ENCODE measurements at places on chromosomes 11 and 22.
A peak's percentile ranks its signal among the peaks of the same experiment; 100 is the strongest.

- no peak for DNase-seq
Observed at GRCh38 chr11:35177370-35177769, 38.4 kb downstream of the CD44 start.

DNA sequence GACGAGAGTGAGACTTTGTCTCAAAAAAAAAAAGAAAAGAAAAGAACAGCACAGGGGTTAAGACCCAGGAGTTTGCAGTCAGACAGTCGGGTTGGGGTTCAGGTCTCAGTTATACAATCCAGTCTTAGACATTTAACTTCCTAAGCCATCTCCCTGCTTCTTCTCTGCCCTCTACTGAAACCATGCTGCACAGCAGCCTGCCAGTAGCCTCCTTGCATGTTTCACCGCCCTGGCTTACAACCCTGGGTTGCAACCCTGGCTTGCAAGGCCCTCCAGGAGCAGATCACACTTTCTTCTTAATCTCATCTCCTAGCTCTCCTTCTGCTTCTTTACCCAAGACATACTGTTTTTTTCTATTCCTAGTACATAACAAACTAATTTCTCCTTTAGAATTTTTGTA is 5.9 kb upstream of the B3GAT3 start:
- DNase-seq: no peak

GRCh38 chr11:76859708-76860227 is 950 bp upstream of the ACER3 start:
- no peak for DNase-seq

DNA sequence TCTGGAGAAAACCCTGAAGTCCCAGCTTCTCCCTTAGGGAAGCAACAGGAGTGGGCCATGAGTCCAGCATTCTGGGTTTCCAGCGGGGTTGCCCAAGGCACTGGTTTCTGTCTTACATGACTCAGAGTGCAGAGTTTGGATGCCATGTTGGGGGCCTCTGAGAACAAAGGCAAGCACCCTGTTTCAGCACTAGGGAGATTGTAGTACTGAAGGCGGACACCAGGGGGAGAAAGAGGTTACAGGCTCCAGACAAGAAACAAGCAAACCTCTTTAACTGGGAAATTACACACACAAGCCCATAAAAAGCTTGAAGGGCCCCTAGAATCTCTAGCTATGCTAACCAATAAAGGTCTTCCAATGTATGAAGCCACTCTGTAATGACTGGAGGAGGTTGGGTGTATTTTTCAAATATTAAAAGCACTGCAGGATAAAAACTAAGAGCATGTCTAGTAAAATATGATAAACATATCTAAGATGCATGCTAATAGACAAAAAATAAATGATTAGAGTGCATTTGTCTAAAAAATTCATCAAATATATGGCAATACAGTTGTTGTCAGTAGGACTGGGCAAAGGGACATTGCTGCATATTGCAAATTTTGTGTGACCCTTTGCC is 7.1 kb downstream of the MS4A6E start:
- no peak for DNase-seq

GRCh38 chr11:34182425-34182824 is 77.0 kb downstream of the NAT10 start:
- DNase-seq: no peak

GRCh38 chr11:95349345-95349942 is 118.4 kb upstream of the SESN3 start:
- DNase-seq: no peak

DNA sequence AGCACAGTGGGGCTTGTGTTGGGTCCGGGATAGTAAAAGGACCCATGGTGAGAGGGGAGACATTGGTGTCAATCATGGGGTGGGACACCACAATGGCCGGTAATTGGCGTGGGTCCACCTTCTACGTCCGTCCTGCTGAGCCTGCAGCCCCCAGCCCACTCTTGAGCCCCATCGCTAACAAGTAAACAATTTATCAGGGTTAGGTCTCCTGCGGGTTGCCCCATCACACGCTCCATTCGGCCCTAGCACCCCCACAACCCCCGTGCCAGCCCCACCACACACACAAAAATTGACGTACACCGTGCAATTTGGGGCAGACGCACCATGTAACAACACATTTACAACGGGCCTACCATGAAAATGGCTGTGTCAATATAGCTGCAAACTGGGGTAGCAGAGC is 86.5 kb upstream of the HTATIP2 start:
- no peak for DNase-seq

DNA sequence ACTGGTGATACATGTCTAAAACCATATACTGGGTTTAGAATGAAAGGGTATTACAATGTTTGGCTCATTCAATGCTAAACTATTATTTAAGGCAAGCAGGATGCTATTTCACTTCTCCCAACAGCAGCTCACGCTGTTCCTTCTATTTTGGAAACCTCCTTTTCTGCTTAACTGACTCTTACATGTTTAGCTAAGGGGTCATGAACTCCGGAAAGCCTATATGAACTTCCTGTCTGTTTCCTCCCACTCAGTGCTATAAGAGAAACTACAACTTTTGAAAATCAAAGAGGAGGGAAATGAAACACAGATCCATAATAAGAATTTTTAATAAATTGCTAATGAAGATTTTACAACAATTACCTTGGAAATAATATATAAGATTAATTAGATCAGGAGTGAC is 30.9 kb downstream of the SLC36A4 start:
- DNase-seq: no peak

DNA sequence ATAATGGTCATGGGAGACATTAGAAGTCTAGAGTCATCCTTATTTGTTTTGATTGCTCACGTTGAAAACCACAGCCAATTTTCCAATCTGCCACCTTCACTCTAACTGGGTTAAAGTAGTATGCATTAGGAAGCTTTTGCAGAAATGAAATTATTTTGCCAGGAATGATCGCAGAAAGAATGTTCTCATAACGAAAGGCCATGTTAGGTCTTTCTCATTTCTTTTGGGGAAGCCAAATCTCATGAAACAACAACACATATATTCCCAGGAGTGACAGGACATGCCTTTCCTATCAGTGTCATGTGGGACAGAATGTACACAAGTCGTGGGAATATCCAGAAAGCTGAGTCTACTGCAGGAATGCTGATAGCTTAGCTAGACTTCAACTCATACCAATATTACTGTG is 386.3 kb downstream of the AASDHPPT start:
- DNase-seq: no peak

- DNase-seq: no peak
Observed at GRCh38 chr11:11805228-11805627, 36.5 kb upstream of the USP47 start.

GRCh38 chr11:92692826-92693546 is 276.5 kb upstream of the MTNR1B start:
- no peak for DNase-seq

- no peak for DNase-seq
Observed at GRCh38 chr11:46049325-46049897, 71.8 kb downstream of the PHF21A start.

GRCh38 chr11:99505316-99505715 is 484.6 kb downstream of the CNTN5 start:
- no peak for DNase-seq

- DNase-seq: no peak
Observed at GRCh38 chr22:38068641-38069371, 11.6 kb downstream of the PICK1 start.

GRCh38 chr11:124041254-124041653 is at the start of gene OR10G7:
TSS of gene OR10G7 (minus strand) at chr11:124041325. CDS start at chr11:124039001, 2,324 bp downstream.
- DNase-seq: no peak

DNA sequence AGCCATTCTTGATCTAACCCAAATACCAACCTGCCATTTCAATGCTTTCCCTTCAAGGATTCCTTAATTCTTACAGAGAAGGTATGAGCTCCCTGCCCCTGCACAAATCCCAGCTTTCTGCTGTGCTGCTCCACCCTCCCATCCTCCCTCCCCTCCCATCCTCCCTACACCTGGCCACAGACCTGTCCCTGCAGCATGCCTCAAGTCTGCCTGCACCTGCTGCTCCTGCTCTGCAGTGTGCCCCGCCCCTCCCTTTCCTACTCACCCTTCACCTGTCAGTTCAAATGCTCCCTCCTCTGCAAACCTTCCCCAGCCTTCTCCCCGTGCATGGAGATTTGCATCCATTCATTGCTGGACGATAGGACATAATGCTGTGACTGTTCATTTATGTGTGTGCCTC is 139.9 kb upstream of the NARS2 start:
- no peak for DNase-seq

- DNase-seq: no peak
Observed at GRCh38 chr11:99773646-99774045, 752.9 kb downstream of the CNTN5 start.

DNA sequence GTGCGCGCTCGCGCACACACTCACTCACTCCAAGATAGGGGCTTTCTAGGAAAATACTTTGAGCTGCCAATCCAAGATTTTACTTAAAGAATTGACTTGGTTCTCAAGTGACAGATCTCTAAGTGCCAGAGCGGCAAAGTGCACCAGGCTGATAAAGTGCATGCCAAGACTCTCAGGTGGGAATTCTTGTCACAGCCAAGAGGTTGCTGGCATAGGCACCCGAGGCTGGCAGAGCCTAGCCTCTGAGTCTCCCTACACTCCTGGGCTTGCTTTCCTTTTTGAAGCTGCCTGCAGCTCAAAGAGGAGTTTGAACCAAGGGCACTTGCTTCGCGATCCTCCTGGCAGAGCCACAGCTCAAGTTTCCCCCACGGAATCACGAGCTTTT is 2.5 kb upstream of the ADM start:
- DNase-seq: no peak

DNA sequence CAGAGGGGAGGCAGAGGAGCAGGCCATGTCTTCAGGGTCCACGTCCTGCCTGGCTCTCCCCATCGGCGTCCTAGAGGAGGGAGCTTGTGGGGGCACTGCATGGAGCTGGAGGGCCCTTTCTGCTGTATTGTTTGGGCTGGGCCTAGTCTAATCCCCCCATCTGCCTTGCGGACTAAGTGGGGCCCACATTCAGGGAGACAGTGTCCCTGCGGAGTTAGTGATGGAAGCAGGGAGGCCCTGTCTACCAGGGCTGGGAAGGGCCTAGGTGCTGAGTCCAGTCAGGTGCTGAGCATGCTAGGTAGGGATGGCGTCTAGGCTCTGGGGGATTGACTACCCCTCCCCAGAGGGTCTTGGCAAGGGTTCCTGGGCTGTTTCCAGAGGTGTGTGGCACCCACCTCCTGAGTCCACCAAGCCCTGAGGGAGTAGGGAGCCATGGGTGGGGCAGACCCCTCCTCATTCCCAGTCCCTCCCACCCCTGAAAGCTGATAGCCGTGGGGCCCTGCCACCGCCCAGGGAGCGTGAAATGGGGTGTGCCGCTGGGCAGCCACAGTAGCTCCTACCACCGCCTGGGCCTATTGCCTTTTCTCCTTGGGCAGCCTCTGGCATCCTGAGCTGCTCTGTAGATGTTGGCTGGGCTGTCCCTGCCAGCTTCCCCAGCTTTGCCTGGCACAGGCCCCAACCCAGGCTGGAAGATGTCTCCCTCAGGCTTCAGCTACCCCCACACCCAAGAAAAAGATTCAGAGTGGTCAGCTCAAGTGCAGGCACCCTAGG is 1.9 kb upstream of the POLD4 start:
- DNase-seq: no peak

DNA sequence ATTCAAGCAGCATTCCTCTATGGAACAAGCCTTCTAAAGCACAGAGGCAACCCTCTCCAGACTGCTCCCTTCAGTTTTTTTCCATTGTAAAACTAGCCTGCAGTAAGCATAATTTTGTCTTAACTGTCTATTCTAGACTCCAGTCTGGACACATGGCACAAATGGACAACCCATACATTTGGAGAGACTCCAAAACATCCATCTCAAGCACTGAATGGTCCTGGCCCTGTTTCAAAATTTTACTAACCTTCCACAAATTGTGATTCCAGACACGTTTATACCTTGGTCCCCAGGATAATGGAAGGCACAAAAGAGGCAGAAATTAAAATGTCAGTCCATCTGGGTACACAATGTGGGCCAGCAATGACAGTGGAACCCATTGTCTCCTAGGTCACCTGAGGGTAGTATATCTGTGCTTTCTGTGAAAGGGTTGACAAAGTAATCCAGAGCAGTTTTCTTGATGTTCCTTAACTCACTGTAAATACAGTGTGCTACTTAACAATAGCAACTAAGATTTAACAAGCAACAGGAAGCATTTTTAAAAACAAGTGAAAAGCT is 16.2 kb upstream of the SESN3 start:
- no peak for DNase-seq

DNA sequence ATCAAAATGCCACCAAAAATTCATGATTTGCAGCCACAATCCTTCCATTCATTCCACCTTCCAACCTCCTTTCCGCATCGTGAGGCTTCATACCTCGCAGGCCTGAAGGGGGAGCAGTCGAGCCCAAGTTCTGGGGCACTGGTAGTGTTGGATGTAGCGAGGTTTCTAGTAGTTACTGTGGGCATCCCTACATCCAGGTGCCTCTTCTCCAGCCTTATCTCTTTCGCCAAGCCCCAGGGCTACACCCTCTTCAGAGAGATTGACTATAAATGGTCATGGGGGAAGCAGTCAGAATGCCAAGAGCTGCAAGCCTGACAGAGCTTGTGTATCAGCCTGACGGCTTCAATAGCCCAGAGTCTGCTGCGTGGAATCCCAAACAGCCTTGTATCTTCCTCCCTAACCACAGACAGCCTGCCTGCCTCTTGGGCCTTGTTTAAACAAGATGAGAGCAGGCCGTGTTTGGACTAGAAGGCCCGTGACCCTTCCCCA is 28.9 kb downstream of the CLMP start:
- DNase-seq: no peak

DNA sequence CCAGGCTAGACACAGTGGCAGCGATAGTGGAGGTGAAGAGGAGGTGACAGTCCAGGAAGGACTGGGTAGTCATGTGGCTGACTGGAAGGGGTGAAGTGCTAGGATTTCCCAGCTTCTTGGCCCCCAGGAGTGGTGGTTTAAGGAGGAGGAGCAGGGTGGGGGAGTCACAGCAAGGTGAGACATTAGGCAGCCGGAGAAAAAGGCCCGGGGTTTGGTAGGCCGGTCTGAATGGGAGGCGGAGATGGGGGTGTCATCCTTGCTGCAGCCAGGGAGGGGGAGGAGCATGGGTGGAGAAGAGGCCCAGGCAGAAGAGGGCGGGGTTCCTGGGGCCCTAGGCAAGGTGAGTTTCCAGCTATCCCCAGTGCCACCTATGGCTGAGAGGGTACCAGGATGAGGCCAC is 6.1 kb downstream of the SIPA1 start:
- no peak for DNase-seq

DNA sequence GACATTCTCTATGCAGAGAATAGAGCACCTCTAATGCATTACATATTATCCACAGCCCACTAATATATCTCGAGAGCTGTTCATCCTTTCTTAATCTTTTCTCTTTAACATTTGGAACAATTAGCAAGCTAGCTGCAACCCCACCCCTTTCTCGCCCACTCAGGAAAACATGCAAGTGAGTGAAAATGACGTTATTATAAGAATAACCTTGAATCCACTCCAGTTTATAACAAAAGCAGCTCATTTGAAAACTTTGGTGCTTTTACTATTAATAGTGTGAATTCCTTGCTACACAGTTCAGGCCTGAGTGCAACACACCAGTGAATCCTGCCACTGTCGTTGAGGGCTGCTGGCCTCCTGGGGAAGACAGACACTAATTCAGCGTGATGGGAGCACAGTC is 63.3 kb upstream of the BMAL1 start:
- no peak for DNase-seq

- DNase-seq: peak; percentile 53
Observed at GRCh38 chr22:49903322-49904039, 14.8 kb downstream of the ALG12 start.

GRCh38 chr11:32026766-32027165 is 64.1 kb upstream of the RCN1 start:
- DNase-seq: no peak

Data from left forelimb (tissue), 1 donor.